ENCODE measurements at places on chromosomes 3 and 15.

- DNase-seq: no peak
Observed at GRCh38 chr3:140545756-140546155, 132.1 kb upstream of the TRIM42 start.

DNA sequence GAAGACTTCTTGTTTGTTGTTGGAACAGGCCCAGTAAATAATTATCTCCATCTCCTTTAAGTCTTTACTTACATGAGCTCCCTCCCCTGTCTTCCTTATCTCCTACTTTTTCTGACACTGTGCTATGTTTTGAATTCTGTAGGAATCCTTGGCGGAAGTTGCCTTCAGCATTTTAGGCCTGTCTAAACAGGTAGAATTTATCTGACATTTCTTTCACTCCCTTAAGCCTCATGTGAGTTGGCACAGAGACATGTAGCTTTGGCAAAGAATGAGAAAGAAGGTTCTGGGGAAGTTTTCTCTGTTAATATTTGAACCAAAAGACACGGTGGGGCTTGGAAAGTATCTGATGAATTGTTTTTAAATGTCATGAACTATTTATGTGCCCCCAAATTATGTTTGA lies 8.1 kb downstream of the MCTP2 start:
- no peak for DNase-seq

GRCh38 chr3:87268646-87269211 lies 7.7 kb downstream of the POU1F1 start:
- DNase-seq: no peak

DNA sequence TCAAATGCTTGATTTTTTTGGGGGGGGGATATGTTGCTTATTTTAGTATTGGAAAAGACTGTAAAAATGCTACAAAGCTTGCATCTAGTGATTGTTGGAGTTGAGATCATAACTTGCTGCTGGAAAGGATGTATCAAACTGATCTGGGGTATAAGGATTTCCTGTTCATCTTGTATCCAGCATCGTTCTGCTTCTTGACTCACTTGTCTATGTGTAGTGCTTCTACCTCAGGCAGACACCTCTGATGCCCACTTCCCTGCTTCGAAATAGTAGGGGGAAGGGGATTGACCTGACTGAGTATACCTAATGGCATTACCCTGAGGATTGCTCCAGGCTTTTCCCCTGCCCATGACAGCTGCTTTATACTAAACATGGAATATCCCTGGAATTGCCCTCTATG lies 42.7 kb downstream of the STT3B start:
- DNase-seq: no peak

GRCh38 chr3:13570391-13571194 lies 21.7 kb downstream of the FBLN2 start:
- DNase-seq: no peak

DNA sequence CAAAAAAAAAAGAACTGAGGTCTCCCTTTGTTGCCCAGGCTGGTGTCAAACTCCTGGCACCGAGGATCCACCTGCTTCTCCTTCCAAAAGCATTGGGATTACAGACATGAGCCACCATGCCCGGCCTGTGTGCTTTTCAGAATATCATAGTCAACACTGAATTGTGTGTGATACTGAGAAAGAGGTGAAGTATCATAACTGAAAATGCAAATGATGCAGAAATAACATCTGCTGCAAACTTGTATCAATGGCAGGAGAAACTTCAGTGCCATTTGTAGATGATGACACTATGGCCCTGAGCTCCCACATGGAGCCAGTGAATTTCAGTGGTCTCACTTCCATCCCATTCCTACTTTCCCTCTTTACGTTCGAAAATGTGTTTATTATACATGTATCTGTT lies 21.9 kb downstream of the IL12A start:
- DNase-seq: no peak

- DNase-seq: no peak
Observed at GRCh38 chr15:80028937-80029336, 30.5 kb upstream of the ZFAND6 start.

DNA sequence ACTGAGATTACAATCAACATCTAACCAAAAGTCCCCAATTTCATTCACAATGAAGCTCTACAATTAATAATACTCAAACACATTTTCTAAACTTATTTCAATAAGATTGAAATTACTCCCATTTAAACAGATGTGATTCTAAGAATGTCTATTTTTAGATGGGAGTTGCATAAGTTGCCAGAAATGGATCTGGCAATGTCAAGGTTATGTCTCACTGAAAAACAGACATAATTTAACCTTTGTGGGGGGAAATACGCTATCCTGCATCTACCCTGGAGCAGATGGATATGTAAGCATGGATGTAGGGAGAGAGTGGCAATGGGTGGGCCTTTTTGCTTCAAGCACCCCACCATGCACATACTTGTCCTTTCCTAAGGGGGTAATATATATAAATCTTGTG lies 6.7 kb upstream of the EIF1B start:
- no peak for DNase-seq

GRCh38 chr15:65189102-65189740 lies 4.1 kb upstream of the CLPX start:
- DNase-seq: no peak

GRCh38 chr3:75129101-75129500 lies 514.6 kb upstream of the CNTN3 start:
- DNase-seq: no peak

DNA sequence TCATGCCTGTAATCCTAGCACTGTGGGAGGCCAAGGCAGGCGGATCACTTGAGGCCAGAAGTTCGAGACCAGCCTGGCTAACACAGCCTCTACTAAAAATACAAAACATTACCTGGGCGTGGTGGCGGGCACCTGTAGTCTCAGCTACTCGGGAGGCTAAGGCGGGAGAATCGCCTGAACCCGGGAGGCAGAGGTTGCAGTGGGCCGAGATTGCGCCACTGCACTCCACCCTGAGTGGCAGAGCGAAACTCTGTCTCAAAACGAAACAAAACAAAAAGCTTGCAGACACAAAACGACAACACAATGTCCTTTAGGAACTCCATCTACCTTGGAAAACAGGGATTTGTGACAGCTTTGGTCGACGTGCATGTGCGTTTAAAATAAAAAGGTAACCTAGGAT lies 716 bp upstream of the KLHL24 start:
- DNase-seq: no peak

DNA sequence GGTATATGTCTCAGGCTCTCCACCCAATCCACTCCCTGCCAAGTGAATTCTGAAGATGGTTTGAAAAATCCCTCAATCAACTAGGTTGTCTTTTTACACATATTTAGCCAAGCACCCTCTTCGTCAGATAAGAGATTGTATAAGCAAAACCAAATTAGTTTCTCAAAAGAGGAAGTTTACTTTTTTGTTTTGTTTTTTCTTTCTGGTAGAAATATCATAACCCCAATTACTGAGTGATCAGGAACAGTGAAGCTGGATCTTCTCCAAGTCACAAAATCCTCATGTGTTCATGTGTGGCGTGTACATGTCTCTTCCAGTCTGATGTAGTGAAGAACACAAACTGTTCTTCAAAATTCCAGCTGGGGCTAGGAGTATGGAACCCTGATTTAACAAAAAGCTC lies 180.6 kb downstream of the FOXP1 start:
- no peak for DNase-seq

GRCh38 chr3:23704298-23704697 lies 101.5 kb upstream of the UBE2E1 start:
- DNase-seq: no peak

- DNase-seq: no peak
Observed at GRCh38 chr3:14915636-14916222, 31.7 kb upstream of the NR2C2 start.

DNA sequence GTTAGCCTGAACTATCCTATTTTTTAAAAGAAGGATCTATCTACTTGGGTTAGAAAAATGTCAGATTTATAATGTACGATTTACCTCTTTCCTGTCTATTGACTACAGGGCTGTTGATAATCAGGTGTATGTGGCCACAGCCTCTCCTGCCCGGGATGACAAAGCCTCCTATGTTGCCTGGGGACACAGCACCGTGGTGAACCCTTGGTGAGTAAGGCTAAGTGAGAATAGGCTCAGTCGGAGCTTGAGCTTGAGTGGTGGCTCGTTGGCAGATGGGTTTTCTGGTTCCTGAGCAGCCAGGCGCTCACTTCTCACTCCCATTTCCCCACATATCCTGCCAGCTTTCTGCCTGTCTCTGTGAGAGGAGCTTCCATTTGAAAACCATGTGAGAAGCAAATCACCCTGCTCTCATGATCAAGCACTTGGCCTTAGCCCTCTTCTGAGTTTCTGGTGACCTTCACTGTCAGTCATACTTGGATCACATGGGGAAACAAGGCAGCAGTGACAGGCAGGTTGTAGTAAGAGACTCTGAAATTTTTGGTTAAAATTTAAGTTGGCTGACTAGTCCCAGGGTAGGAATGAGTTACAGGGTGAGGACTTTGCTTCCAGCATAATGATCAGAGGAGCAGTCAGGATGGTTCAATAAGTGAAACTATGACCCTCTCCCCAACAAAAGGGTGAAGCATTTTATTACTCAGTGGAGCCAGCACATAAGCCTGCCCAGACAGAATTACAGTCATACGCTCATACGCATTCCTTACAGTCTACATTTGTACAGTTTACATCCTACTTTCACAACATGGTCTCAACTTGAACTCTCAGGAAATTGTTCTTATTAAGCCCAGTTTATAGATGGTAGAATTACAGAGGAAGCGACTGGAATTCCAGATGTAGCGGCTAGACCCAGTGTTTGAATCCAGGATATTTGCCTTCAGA lies 18.0 kb downstream of the NIT2 start:
- no peak for DNase-seq

- DNase-seq: no peak
Observed at GRCh38 chr3:15499536-15499935, 22.0 kb downstream of the COLQ start.

DNA sequence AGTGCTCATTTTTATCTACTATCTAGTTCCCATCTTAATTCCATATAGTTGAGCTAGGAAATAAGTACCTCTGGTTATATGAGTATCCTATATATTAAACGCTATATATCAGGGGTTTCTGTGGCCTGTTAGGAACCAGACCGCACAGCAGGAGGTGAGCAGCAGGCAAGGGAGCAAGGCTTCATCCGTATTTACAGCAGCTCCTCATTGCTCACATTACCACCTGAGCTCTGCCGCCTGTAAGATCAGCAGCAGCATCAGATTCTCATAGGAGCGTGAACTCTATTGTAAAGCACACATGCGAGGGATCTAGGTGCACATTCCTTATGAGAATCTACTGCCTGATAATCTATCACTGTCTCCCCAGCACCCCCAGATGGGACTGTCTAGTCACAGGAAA lies 23.0 kb downstream of the GSK3B start:
- no peak for DNase-seq

GRCh38 chr3:153084431-153084830 lies 77.6 kb upstream of the RAP2B start:
- no peak for DNase-seq

DNA sequence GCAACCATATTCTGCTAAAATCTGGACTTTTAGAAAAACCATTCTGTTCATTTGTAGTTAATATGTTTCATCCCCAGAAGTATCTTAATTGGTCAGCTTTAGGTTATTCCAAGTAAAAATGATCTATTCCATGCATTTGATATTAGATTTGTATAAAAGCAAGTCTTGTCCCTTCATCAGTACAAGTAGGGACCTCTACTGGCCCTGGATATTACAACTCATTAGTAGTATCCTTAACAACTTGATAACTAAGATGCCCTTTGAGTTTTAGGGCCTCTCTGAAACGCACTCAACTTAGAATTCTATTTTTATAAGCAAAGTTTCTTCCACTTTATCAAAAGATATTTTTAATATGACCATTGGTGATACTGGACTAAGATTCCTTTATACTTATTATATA lies 25.3 kb upstream of the SELENOT start:
- no peak for DNase-seq

DNA sequence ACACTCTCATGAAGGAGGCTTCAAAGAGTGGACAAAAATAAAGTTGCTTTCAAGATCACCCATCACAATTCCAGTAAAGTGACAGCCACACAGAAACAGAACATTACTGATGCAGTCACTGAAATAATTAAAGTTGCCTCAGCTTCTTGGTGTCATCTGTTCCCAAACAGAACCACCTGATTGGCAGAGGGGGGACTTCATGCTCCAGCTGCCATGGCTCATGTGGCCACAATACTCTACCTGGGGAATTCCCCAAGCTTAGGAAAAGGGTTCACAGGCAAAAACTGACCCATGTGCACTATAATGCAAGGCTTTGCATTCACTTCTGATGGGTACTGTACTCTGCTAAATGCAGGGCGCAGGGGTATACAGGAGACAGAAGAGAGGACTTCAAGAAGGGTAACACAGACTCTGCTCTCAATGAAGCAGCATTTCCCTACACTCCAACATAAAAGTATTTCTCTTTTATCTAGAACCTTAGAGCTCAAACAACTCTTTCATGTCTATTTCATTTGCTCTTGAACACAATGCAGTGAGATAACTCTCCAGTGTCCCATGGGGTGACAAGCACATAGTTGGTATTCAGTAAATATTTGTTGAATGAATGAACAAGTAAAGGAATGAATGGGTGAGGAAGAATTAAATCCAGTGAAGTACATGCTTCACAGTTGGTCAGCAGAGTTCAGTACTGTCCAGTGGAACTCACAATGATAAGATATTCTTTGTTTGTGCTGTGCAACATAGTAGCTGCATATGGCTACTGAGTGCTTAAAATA lies 8.6 kb upstream of the CTNNB1 start:
- DNase-seq: no peak

- DNase-seq: no peak
Observed at GRCh38 chr3:161695811-161696210, 199.2 kb downstream of the OTOL1 start.

DNA sequence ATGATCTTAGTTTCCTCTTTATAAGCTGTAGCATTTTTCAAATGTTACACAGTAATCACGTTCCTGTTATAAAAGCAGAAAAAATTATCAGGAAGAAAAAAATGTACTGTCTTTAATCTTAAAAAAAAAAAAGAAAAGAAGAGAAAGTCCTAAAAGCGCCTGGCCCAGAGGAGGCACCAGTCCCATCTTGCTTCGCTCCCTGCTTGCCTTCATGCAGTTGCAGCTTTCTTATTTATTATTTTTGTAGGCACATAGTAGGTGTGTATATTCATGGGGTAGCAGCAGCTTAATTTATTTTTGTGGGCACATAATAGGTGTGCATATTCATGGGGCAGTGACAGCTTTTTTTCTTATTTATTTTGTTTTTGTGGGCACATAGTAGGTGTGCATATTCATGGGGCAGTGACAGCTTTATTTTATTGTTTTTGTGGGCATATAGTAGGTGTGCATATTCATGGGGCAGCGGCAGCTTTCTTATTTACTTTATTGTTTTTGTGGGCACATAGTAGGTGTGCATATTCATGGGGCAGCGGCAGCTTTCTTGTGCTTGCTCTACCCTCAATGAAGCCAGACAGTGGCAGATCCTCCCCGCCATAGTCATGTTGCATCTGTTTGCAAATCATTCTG lies 5.5 kb upstream of the EHD4 start:
- DNase-seq: no peak

DNA sequence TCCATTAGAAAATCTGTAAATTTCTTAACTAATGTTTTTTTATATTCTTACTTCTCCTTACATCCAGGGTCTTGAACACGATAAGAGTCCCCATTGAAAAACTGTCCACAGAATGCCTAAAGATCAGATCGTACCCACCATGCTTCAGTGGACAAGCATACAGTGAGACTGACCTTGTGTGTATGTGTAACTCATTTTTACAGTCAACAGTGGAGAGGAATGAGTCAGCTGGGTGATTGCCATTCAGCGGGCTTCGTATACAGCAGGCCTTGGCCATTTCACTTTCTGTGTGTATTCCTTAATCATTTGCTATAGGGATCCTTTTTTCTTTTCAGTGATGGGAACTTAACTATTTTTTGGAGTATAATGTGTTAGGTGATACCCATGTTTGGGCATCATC lies 10.6 kb downstream of the PARP14 start:
- no peak for DNase-seq

- no peak for DNase-seq
Observed at GRCh38 chr3:114566767-114567166, 272.9 kb downstream of the TIGIT start.

- no peak for DNase-seq
Observed at GRCh38 chr3:13516760-13517135, 32.2 kb upstream of the FBLN2 start.

All from stimulated activated CD4-positive, alpha-beta T cell treated with anti-CD3 and anti-CD28 coated beads, Interleukin-1b, Interleukin-23, amount 100 ng/mL, for 1 hour (primary cell).